ENCODE measurements at places on chromosomes 5 and 9.
A peak's percentile ranks its signal among the peaks of the same experiment; 100 is the strongest.

GRCh38 chr5:93257616-93258015, 323.4 kb downstream of the NR2F1-AS1 start:
- no peak for DNase-seq

DNA sequence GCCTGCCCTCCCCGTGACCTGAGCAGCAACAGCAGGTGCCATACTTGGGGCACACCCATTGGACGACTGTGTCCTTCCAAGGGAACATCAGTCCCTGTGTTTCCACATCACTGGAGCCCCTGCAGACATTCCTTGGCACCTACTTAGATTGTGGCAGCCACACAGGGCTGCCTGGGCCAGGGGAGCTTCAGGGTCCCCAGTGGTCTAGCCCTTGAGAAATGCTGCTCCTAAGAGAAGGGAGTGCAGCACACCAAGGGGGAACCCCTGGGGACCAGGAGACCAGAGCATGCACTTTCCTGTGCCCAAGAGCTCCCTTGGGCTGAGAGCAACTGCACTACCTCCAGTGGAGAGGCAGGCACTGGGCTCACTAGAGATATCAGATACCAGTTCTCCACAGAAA, 20.1 kb upstream of the ABLIM3 start:
- no peak for DNase-seq

GRCh38 chr5:90473396-90474234, 956 bp downstream of the MBLAC2 start:
- DNase-seq: peak; percentile 32

- no peak for DNase-seq
These were observed 864 bp downstream of the PAPPA start for GRCh38 chr9:116154334-116154975.

GRCh38 chr9:76512826-76513225, 53.8 kb downstream of the GCNT1 start:
- DNase-seq: no peak

DNA sequence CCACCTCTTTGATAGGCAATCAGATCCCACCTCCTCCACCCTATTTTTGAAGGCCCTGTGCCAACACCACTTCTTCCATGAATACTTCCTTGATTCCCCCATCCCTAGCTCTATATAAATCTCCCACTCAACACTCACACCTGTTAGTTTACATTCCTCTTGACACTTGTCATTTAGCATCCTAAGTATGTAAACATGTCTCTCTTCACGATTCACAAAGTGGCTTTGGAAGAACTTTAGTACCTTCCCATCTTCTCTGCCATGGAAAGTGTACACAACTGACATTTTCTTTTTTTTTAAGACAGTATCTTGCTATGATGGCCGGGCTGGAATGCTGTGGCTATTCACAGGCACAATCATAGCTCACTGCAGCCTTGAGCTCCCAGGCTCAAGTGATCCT, 1.5 kb upstream of the FXN start:
- DNase-seq: no peak

DNA sequence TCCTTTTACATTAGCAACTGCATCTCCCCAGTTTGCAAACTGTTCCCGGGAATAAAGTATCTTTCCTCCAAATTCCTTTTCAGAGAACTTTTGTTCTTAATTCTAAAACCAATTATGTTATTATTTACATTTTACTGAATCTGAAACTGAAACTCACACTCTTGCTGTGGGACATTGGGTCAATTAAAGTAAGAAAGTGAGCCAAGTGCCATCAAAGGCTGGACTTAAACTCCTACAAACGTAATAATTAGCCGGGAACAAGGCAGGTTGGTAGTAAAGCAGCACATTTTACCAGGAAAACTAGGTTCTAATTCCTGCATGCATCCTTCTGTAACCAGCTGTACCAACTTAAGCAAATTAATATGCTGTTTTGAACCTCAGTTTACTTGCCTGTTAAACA, 328.2 kb upstream of the ZNF462 start:
- no peak for DNase-seq

GRCh38 chr9:10173561-10173960, 439.2 kb downstream of the PTPRD start:
- DNase-seq: no peak

GRCh38 chr5:69341520-69342161, 9.0 kb upstream of the CCDC125 start:
- DNase-seq: no peak

DNA sequence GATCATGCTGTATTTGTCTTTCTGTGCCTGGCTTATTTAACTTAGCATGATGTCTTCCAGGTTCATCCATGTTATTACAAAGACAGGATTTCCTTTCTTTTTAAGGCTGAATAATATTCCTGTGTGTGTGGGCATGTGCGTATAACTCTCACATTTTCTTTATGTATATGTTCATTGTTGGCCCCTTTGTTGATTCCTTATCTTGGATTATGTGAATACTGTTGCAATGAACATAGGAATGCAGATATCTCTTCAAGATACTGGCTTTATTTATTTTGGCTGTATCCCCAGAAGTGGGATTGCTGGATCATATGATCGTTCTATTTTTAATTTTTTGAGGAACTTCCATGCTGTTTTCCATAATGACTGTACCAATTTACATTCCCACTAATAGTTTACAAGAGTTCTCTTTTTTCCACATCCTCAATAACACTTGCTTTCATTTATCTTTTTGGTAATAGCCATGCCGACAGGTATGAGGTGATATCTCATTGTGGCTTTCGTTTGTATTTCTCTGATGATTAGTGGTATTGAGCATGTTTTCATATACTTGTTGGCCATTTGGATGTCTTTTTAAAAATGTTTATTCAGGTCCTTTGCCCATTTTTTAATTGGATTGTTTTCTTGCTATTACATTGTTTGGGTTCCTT, 38.0 kb downstream of the CREBRF start:
- no peak for DNase-seq

DNA sequence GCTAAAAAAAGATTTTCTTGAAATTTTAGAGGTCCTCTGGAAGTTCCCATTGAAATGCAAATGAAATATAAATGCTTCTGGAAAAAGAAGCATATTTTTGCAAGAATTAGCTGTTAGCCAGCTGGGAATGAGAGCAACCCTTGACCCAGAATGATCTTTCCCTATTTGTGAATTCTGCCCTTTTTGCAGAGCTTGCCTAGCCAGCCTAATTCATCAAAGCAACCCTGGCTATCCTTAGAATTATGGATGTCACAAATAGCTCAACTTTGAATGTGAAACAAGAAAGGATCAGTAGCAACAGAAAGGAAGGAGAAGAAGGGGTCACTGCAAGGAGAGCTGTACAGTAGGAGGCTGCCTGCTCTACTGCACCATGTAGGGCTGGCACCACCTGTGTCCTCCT, 345.9 kb downstream of the EFNA5 start:
- no peak for DNase-seq

DNA sequence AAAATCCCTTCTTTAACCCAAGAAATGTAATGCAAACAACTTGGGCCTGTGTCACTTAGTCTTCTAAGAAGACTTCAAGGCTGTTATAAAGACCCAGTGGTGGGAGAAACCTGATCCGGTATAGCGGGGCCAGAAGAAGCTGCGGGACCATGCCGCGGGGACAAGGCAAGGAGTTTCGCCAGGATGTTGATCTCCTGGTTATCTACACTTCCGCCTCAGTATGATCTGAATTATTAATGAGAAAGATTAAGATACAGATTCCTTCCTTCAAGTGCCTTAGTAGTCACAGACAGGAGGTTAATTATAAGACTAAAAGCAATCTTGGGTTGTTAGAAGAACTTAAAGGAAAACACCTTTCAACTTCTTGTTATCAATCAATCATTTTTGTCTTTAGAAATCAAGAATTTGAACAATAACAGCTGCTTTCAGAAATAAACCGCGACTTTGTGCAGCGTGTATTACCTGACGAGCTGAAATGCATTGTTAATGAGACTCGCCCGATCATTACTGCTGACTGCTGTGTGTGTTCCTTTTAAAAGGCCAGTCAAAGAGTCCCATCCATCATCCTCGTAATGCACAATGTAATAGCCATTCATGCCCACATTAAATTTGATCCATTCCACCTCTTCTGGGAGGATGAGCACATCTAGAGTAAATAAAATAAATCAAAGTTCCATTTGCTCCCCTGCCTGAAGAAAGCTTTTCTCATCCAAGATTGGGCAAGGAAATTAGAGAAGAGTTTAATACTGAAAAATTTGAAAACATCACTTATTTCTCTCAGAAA, 22.2 kb downstream of the ERAP1 start:
- no peak for DNase-seq

DNA sequence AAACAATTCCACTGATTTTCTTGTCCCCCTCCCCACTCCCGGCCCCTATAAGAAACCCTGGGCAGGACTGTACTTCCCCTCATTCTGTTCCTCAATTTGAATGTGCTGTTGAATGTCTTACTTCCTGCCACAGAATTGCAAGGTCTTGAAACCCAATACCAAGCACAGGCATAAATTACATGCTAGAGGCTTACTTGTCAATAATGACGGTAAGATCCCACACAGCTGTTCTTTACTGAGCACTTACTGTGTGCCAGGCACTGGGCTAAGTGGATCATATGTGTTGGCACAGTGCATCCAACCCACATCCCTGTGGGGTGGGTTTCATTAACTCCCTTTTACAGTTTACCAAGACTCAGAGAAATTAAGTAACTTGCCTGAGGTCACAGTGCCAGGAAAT, 63.4 kb downstream of the MVB12B start:
- no peak for DNase-seq

DNA sequence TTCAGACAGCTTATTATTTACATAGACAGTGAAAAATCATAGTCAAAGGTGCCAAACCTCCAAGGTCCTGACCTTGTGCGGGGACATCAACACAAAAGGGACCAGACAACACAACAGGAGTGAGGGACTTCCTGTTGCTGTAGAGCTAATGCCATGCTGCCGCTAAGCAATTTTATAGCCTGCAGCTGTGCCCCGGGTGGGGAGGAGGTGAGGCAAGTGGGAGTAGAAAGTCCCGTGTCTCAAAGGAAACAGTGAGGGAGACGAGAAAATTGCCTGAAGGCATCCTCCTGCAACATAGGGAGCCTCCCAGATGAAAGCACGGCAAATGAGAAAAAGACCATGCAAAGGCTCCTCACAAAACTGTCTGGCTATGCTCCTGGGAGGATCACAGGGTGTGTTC, 58.8 kb downstream of the CAAP1 start:
- no peak for DNase-seq

DNA sequence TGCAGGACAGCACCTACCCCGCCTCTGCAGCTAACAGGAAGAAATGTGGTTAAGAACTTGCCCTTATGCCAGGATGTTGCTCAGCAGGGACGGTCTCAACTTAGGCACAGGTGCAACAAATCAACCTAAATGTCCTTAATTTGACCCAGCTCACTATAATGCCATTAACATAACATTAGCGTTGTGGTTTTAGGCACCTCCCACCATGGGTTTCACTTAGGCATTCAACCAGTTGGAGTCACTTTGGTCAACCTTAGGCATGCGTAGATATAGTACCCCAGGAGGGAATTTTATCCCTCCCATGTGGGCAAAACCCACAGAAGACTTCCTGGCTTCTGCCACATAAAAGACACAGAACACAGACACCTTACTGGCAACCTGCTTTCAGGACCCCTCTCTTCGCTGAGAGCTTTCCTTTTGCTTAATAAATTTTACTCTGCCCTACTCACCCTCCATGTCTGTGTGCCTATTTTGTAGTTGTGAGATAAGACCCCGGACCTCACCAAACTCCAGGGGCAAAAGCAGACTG, 8.7 kb upstream of the ERAP1 start:
- DNase-seq: peak; percentile 35

- DNase-seq: no peak
These were observed 5.5 kb downstream of the CCL19 start for GRCh38 chr9:34685591-34685990.

DNA sequence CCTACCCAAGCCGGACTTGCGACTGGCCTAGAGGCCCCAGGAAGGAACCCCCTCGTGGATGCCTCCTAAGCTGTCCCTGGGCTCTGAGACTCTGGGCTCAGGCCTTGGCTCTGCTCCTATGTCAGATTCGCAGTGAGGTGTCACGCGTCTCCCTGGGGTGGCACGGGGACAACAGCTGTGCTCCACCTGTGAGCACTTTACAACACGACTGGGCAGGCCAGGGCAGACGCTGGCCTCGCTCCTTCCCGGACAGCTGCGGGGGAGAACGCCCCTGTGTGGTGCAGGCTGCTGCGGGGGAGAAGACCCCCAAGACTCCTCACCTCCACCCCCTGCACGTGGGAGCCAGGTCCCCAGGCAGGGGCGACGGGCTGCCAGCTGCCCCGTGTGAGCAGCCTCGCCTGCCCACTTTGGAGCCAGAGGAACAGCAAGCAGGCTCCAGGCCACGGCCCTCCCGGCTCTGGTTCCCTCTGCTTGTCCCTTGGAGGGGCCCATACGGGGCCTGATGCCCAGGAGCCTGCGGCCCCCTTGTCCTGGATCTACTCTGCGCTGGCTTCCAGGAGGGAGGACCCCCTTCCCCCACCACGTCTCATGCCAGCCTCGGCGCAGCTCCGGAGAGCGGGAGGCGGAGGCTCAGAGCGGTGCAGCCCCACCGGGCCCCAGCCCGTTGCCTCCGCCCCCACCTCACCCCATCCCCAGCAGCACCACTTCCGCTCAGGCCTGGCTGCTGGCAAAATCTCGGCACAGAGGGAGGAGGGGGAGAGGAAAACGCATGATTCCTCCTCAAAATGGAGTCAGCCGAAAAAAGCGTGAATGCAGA, 36.0 kb downstream of the SARDH start:
- peak; percentile 32 for DNase-seq

Measured in transverse colon (tissue), 4 donors.